ENCODE measurements at places on chromosomes 7 and 10.
A peak's percentile ranks its signal among the peaks of the same experiment; 100 is the strongest.

DNA sequence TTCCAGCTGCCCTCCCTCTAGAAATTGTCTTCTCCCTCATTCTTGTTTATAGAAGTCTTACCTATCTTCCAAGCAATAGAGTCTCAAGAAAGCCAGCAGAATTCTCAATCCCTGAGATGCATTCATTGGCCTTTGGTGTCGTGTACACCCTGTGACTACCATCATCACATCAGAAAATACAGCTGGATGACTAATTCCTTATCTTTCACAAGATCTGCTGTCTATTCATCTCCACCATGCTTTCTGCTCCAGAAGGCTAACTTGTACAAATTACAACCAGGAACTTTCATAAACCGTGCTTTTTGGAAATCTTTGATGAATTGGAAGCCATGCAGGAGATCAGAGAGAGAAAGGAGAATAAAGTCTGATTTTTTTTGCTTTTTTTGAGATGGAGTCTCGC, 1062.9 kb upstream of the GHITM start:
- DNase-seq = no peak

DNA sequence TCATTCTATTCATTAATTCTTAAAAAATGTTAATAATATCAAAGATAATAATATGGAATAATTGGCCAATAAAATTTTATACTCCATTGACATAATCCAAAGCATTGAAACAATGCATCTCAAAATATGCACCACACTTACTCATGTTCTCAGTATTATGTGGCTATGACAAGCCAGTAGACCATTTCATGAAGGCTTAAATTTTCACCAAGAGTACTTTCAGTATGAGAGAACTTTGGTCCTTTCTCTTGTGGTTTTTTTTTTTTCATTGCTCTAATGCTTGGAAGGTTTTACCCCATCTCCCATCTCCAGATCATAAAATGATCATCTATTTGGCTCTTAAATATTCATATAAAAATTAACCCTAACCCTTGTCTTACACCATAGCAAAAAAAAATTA, 45.5 kb upstream of the TMEM140 start:
- no peak for DNase-seq

DNA sequence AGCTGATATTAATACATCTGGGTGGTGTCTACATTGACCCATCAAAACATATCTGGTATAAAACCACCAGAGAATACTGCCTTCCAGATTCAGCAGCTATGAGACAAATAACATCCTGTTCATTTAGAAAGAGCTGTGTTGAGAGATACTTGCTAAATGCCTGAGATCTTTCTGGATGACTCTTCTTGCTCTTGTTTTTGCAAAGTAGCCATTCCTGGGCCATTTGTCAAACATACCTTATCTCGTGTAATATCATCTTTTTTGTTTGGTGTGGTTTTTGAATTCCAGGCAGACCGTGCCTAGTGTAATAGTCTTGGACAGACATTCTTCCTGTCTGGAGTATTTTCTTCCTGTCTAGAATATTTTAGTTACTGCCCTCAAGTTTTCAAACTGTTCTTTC, 74.7 kb upstream of the PRR15 start:
- peak; percentile 53 for DNase-seq

DNA sequence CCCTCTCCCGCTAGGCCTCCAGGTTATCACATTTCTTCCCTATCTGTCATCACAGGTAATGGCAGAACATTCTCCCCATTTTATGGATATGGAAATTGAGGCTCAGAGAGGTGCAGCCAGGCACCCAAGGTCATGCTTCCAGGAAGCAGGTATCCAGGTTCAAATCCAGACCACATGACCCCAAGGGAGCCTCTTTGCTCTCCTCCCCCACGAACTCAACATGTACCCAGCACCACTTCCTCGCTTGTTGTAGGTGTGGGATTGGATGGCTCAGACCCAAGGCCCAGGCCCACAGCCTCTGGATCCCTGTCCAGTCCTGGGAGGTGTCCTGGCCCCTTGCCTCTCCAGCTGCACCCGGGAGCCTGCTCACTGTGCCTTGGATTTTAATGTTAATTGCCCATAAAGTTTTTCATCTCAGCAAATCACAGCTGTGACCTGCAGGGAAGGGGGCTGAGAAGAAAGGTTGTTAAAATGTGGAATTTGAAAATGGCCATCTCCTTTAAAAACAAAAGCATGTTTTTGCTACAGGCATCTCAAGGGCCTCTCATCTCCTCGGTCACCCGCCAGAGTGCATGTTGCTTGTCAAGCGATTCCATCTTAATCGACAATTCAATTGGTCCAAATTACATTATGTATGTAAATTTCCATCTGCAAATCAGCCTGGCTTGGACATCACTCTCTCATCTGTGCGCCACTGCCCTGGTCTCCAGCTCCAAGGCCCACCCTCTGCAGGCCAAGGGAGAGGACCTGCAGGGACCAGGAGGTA, 205.4 kb upstream of the ZMIZ1 start:
- DNase-seq = no peak

- DNase-seq = peak; percentile 77
Measured at GRCh38 chr7:16345979-16346958, 75.1 kb downstream of the CRPPA start.

GRCh38 chr10:95451568-95452524, 109.3 kb downstream of the SORBS1 start:
- no peak for DNase-seq

- DNase-seq = no peak
Measured at GRCh38 chr10:62136931-62137330, 131.7 kb downstream of the RTKN2 start.

GRCh38 chr7:129923709-129924108, 29.1 kb downstream of the UBE2H start:
- peak; percentile 40 for DNase-seq

GRCh38 chr7:106142136-106142535, 30.0 kb upstream of the SYPL1 start:
- DNase-seq = no peak

GRCh38 chr10:4102802-4103344, 317.9 kb upstream of the KLF6 start:
- peak; percentile 41 for DNase-seq

GRCh38 chr10:450463-450862, 239.0 kb downstream of the DIP2C start:
- DNase-seq = no peak

GRCh38 chr7:100266576-100267354, 40.7 kb upstream of the SPDYE3 start:
- no peak for DNase-seq

DNA sequence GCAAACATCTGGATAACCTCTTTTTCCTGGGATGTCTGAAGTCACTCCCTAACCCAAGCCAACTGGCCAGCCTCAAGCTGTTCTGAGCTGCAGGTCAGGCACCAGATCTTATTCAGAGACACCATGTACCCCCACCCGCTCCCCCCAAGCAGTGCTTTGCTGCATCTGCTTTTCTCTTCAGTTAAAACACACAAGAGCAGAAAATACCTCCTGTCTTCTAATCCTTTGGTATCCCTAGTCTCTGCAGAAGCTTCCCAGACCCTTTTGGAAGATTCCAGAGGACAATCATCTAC, 3.0 kb downstream of the ZNF488 start:
- no peak for DNase-seq

DNA sequence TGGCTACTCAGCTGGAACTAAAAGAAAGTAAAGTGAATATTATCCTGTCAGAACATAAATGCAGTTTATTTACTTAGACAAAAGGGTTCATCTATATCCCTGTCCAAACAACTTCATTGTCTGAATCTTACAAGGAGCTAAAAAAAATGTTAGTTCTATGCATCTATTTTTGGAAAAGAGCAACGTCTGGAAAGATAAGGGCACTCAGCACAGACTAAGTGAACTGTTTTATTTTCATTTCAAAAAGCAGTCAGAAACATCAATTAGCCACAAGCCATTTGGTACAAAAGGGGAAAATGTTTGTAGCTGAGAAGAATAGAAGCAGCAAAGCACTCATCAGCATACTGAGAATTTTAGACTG, 245.5 kb downstream of the FOXP2 start:
- DNase-seq = no peak

- no peak for DNase-seq
Measured at GRCh38 chr7:140192176-140192575, 15.4 kb upstream of the KDM7A start.

DNA sequence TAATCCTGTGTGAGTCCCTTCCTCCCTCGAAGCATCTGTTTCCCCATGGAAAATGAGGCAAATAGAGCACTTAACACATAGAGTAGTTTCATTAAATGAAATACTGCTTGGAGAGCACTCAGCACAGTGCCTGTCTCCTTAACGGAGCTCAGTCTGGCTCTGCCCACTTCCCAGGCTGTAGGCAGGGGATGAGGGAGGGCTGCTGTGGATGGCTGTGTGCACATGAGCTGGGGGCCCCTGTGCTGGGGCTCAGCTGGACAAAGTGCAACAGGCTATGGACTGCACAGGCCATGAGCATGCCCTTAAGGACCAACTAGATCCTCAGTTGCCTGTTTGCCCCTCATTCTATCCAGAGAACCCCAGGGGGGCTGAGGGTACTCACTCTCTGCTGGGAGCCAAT, 14.5 kb downstream of the ZCCHC24 start:
- DNase-seq = no peak

GRCh38 chr7:12719141-12719919, 31.9 kb downstream of the ARL4A start:
- peak; percentile 78 for DNase-seq

DNA sequence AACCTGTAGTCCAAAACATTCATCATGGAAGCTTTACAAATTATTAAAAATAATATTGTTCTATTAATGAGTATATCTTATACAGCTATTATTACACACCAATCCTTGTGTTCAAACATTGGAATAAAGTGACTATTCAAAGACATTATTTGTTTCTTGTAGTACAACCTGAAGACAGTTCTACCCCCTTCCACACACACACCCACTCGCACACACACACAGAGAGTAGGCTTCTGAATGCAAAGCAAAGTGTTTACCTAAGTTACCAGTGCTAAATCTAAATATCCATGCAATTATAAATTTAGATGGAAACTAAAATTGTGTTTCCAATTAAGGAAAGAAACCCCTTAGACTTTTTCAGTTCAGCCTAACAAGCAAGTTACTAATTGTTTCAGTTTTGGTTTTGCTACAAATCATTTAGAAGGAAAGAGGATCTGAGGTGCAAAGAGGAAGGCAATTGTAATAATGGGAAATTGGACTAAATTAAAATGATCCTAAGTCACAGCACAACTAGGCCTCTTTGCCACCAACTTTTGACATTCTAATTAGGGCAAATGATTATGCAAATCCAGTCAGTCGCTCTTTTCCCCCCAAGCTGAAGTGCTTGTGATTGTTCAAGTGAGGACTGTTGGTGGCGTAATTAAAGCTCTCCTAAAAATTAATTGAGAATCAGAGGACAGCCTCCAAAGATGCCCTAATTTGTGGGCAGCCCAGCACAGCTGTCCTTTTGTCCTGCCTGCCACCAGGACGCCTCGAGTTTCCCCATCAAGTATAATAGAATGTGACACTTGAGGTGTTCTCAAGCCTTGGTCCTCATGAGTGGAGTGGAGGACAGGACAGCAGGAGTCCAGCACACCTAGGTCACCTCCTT, 19.9 kb upstream of the ATOH7 start:
- DNase-seq = no peak

GRCh38 chr10:5581670-5582566, 57.2 kb downstream of the CALML3 start:
- DNase-seq = no peak

- no peak for DNase-seq
Measured at GRCh38 chr10:113414543-113414942, 138.3 kb upstream of the HABP2 start.

GRCh38 chr10:67492317-67493019, 203.5 kb downstream of the CTNNA3 start:
- peak; percentile 6 for DNase-seq

DNA sequence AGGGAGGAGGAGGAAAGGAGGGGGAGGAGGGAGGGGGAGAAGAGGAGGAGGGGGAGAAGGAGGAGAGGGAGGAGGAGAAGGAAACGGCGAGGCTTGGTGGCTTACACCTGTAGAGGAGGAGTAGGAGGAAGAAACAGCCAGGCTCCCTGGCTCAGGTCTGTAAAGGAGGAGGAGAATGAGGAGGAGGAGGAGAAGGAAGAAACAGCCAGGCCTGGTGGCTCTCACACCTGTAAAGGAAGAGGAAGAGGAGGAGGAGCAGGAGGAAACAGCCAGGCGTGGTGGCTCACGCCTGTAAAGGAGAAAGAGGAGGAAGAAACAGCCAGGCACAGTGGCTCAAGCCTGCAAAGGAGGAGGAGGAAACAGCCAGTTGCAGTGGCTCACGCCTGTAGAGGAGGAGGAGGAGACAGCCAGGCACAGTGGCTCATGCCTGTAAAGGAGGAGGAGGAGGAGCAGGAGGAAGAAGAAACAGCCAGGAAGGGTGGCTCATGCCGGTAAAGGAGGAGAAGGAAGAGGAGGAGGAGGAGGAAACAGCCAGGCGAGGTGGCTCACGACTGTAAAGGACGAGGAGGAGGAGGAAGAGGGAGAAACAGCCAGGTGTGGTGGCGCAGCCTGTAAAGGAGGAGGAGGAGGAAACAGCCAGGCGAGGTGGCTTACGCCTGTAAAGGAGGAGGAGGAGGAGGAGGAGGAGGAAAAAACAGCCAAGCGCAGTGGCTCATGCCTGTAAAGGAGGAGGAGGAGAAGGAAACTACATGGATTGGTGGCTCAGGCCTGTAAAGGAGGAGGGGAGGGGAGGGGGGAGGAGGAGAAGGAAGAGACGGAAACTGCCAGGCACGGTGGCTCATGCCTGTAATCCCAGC, 14.9 kb upstream of the CRCP start:
- peak; percentile 91 for DNase-seq

- peak; percentile 74 for DNase-seq
Measured at GRCh38 chr10:86688398-86688921, 20.1 kb downstream of the LDB3 start.

GRCh38 chr7:158369290-158369689, 218.3 kb downstream of the PTPRN2 start:
- DNase-seq = no peak

GRCh38 chr10:79203014-79203644, 134.4 kb downstream of the ZMIZ1 start:
- DNase-seq = no peak

- DNase-seq = peak; percentile 48
Measured at GRCh38 chr7:76369018-76369417, 10.2 kb upstream of the YWHAG start.

DNA sequence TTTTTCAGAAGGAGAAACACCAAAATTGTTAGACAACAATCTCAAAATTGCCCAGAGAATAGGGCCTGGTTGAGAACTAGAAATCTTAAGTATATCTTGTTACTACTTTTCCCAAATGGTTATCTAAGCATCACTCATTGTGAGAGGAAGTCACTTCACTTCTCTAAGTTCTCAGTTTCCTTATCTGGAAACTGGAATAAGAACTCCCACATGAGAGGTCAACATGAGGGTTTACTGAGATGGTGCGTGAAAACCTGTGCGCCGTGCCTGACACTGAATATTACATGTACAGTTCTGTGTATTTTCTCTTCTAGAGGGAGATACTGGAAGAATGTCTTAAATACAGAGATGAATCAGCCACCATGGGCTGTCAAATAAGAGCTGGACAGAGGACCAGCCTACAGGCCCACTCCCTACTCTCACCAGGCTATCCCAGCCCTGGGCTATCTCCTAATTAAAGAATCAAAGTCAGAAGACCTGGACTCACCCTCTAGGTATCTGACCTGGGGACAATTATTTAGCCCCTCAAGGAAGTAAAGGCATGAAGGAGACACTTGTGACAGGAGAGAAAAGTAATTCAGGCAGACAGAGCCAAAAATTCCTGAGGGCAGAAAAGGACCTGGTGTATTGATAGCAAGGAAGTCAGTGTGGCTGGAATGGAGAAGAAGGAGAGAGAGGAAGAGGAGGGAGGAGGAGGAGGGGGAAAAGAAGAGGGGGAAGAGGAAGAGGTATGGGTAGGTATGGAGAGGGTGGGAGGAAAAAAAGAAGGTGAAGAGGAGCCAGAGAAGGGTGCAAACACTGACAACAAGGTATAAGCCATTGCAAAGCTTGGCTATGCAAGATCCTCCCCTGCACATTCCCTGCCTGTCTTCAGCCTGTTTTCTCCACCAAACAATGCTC, 44.9 kb downstream of the CCDC71L start:
- no peak for DNase-seq

All from epithelial cell of esophagus (primary cell).